CD8-positive, alpha-beta memory T cell (primary cell): ENCODE measurements at places on chromosomes 2 and 18. TPM values are rescaled to one million over a fixed set of nuclear protein-coding genes. Genes with fewer than 3 reads are reported as not detected.

EEF1B2 gene
- 1,025 TPM for total RNA-seq

DNA sequence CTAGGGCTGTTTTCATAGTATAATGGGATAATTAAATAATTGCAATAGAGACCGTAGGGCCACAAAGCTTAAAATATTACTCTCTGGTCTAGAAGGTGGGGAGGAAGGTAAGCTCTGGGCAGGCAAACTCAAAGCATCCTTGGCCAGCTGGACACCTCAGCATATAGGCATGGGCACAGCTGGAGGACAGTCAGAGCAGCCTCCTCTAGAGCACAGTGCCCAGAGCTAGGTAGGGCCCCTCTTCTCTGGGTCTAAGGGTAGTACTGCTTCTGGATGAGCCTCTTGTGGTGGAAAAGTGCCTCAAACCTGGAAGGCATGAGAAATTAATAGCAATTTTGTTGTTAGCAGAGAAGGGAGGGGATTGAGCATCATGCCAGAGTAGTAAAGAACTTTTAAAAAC lies 291.3 kb upstream of the FBXO11 start:
- DNase-seq, result no peak

- DNase-seq, result no peak
Observed at GRCh38 chr2:23596316-23596885, 211.4 kb downstream of the KLHL29 start.

DNA sequence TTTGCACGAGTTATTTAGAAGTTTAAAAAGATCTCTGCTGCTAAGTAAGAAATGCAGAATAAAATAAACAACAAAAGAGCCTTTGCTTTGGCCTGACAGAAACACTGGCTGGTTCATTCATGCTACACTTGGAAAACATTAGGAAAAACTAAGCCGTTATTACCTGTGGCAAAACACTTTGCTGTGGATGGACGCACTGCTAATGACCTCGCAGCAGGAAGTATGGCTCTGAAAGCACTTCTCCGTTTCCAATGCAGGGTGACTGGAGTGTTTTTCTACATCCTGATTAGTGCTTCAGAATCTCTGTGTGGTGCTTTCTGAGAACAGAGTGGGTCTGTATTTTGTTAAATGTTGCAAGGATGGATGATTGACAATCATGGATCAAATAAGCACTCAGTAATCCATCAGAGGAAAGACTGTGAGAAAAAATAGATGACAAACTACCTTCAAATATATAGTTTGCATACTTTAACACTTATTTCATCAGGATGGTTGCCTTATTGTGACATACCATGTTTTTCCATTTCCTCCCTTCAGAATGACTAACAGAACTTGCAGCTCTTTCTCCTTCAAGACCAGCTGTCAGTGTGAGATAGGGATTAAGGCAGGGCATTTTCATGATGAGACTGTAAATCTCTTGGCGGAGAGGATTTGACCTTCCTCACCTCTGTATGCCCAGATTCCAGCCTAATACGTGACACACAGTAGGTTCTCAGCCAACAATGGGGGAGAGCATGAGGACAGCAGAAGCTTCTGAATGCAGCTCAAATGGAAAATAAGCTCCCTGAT lies 38.0 kb downstream of the LINC00305 start:
- no peak for DNase-seq

GRCh38 chr18:58761241-58761969 lies 90.1 kb downstream of the MALT1 start:
- no peak for DNase-seq
